AG09309 (cell line): ENCODE measurements at places on chromosomes 4 and X.

GRCh38 chr4:169756971-169757574 is 671 bp downstream of the HPF1 start:
- no peak for DNase-seq

GRCh38 chr4:126976850-126977632 is 655.7 kb upstream of the INTU start:
- DNase-seq: no peak

GRCh38 chr4:33989820-33990443 is 2254.4 kb downstream of the ARAP2 start:
- no peak for DNase-seq

DNA sequence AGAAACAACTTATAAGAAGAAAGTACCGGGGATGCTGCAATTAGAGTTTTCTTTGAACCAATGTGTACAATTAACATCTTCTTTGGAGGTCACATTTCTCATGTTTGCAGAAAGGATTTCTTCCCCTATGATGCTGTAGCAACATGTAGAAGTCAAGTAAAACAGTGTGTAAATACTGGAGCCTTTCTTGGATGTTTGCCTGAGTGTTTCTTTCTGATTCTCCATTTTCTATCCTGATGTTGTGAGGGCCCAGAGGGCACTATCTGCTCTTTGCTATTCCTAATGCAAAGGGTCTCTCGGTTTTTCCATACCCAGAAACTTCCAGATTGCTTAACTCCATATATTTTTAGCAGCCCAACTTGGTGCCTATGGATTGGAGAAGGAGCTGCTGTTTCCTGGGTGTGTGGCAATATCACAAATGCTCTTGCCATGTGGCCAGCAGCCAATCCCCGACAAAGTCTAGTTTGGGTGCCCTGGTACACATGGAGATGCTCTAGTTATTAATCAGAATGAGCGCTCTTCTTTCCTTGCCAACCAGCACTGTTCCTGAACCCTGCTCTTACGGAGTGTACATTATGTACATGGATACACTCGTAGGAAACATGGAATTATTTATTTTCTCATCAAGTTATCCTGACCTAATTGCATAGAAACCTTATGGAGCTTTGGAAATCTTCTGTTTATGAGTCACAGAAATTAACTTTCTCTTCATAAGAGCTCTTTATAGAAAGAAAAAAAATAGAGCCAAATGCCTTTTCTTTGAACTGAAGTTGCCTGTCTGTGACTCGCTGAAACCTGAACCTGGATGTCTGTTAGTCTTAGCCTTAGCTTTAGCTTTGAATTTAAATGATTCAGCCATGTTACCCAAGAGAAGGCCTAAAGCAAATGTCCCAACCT is 67.0 kb upstream of the GPC4 start:
- DNase-seq: no peak

DNA sequence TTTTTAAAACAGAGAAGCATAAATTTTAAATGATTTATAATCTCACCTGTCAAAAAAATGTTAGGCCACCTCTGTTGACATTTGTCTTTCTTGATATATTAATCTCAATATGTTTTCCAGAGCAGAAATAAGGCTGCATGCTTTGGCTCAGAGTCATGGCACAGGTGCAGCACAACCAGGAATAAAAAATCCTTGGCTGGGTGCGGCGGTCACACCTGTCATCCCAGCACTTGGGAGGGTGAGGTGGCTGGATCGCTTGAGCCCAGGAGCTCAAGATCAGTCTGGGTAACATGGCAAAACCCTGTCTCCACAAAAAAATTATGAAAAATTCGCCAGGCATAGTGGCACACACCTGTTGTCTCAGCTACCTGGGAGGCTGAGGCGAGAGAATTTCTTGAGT is 18.1 kb downstream of the CPLX1 start:
- no peak for DNase-seq

DNA sequence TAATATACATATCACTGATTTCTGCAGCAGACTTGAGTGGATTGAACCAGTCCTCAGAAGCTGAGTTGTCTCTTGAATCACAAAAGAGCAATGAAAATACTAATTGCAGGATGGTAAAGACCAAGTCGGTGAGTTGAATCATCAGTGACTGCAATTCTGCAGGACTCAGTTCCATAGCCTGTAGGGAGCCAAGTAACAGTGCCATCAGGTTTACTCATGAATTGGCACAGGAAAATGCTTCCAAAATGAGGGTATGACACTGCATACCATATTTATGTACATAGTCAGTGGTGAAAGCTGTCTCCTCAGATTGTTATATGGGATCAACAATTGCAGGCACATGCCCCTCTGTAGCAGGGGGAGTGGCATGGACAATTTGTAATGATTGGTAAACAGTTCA is 192.8 kb downstream of the CCNG2 start:
- DNase-seq: no peak

DNA sequence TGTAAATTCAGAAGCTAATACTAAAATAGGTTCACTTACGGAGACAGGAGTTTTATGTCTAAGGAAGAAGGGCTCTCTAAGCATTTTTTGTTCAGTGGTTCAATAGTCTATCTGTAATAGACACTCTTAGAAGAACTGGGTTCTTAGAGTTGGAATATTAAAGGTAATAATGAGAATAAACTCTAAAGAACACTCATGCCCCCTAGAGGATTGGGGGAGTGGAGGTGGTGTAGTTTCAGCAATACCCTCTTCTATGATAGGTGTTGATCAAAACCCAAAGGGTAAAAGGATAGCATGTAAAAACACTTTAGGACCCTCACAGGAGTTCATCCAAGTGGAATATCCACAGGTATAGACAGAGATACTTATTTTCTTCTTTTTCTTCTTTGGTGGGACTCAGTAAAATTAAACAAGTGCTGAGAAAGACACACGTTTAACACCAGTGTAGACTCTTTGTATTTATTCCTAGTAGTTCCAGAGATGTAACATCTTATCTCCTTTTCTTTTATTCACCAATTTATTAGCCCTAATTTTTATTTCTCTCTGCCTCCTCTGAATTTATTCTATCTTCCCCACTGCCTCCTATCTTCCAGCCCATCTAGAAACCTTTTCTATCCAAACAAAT is 25.7 kb upstream of the MND1 start:
- no peak for DNase-seq

DNA sequence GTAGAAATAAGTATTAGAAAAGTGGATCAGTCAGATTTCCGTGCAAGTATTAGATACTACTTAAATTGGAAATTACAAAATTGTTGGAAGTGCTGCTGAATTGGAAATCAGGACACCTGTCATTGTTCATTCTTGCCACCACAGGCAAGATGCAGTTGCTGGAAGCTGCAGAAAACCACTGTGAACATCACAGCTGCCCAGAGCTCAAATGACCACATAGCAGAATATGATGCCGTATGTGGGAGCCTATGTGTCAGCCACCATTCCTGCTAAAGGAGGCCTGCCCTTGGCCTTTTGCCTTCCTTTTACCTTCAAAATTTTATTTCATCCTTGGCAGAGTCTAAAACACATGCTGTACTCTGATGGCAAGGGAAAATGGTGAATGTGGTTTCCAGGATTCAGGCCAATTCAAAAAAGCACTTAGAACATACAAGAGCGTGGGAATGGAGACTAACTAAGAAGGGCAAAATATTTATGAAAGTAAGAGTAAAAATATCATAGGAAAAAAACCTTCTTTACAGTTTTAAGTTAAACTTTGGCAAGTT is 1005.5 kb upstream of the GRID2 start:
- DNase-seq: no peak

GRCh38 chr4:102569200-102569599 is 68.0 kb downstream of the NFKB1 start:
- DNase-seq: peak; percentile 13

DNA sequence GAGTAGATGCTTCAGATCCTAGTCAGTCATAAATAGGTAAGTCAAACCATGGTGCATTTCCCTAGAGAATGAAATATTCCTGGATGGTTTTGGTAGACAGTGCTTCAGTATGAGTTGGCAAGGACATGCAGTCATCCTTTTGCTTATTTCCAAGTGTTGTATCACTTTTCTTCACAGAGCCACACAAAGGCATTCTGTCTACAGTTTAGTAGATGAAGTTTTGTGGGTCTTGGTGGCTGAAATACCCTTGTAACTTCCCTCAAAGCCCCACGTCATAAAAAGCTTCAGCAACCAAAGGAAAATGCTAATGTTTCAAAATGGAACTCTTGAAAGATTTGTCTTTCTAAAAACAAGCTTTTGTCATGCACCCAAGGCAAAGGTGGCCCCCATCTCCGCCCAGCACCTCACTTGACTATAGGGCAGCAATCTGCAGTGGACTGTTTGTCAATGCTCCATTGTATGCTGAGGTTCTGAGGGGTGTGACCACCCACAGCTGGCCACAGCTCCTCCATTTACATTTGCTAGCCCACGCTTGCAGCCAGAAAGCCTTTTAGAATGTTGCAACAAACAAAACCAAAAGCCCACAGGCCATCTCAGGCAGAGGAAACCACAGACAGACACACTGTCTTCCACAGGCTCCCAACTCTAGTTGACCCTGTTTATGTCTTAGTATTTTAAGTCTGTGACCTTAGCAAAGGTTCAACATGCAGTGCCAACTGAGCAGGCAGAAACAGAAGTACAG is 87.1 kb upstream of the FAM9C start:
- DNase-seq: no peak

DNA sequence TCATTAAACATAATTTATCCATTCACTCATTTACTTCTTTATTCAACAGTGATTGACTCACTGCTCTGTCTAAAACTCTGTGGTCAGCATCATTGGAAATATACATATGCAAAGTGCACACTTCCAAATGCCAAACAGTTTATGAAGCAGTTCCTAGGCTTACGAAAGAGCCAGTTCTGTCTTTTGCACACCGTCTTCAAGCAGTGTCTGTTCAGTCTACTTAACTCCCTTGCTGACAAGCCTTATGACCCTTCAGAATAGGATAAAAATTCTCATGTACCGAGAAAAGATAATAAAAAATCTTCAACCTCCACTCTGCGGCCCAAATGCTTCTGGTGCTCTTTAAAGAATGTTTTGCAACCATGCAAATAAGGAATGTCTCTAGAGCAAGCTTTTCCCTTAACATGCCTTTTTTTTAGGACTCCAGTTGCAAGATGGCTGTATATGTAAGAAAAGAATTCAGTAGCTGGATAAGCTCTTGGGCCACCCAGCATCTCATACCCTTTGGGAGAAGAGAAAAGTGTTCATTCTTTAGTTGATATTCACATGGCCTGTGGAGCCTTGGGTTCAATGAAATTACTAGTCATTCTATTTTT is 1037.0 kb upstream of the SLIT2 start:
- DNase-seq: no peak

GRCh38 chrX:72576141-72576894 is 3.7 kb upstream of the HDAC8 start:
- peak; percentile 61 for DNase-seq
